Osteocyte (in vitro differentiated cells): ENCODE measurements at places on chromosomes 12 and 14.

GRCh38 chr12:56718636-56719035 is 6.5 kb downstream of the NACA start:
- DNase-seq, result no peak

DNA sequence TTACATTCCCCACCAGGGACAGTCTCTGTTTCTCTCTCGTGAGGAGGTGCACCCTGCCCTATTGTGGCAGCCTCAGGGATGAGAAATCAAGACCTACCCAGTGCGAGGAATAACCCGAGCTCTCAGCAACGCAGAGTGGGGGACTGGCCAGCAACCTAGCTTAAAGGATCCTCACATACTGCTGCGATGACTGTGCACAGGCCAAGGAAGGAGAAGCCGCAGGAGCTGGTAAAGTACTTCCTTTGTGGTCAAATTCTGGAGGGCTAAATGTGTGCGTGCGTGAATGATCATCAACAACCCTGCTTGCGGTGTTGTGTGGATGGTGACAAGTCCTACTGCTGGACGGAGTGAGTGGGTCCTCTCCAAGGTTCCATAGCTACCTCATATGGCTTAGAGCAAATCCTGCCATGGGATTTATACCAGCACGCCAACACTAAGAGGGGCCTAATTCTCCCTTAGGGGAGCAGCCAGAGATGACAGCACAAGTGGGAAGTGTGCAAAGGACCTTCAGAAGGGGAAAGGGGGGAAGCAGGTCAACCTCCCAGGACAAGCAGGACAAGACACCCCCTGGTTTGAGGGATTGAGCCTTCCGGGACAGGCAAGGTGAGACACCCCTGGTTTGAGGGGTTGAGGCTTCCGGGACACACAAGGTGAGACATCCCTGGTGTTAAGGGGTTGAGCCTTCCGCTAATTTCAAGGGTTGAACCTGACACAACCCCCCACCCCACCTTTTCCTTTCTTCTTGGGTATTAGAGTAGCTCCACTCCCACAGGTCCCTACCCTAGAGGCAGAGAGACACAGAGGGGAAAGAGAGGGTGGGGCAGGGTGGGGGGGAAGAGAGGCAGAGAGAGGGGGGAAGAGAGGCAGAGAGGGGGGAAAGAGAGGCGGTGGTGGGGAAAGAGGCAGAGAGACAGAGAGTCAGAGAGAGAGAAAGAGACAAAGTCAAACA is 58.8 kb upstream of the AP4S1 start:
- no peak for DNase-seq

GRCh38 chr12:52403561-52403960 is 2.6 kb downstream of the KRT82 start:
- no peak for DNase-seq

DNA sequence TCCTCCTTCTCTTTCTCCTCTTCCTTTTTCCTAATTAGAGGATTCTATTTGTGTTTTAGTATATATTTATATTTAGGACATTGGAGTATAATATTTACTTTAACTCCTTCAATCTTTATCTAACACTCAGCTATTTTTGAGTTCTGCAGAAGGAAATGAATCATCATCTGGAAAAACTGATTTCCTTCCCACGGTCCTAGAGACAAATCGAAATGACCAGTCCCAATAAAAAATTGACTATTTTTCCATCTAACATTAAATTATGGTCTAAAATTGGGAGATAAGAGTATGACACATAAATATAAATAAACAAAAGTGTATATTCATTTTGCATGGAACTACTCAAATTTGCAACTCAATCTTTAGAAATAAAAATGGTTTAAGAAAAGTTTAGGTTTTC is 167.4 kb downstream of the TMTC3 start:
- no peak for DNase-seq

DNA sequence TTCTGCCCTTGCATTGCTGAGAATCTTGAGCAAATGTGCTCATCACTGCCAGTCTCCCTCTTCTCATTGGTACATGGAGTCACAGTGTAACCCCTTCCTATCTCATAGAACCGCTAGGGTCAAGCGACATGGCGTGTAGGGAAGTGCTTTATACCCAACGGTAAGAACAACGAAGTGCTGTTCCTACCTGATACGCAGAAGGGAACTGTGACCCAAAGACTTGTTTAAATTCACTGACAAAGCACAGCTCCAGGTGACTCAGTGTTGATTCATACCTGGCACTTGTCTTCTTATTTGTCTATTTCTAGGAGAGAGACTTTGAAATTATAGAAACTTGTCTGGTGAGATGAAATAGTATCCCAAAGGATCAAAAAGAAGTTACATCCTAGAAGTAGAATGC is 53.7 kb downstream of the FBXL14 start:
- no peak for DNase-seq

- no peak for DNase-seq
Measured at GRCh38 chr12:96250119-96250685, 56.0 kb downstream of the ELK3 start.

DNA sequence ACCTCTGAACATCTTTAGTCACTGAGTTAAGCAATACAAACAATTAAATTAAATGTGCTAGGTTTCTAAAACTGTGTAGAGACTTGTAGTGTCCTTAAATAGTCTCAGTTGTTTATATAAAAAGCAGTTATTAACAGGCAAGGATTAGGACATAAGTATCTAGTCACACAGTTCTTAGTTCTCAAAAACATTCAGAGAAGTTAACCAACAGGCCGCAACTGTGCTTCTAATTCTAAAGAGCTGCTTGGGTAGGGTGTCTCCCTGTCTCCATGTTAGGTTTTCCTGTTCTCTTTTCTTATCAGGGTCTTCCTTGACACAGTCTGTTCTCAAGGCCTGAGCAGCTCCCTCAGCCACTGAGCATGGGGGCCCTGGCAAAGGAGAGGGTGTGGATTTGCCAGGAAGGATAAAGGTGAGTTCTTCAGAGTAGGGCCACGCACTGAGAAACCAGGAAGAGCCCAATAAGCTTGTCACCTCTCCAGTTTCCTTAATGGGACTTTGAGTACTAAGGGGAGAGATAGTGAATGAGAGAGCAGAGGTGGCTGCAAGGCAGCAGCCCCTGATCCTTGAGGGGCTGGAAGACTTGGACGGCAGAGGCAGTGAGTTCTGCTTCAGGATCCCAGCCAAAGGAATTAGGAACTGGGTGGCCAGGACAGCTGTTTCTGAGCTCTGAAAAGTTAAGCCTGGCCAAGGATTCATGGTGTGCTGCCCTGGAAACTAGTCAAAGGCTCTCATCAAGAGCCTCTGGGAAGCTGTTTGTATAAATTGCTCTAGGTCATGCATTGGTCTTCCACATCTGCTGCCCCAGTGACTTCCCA is 177.3 kb downstream of the MYRFL start:
- DNase-seq, result no peak

- DNase-seq, result no peak
Measured at GRCh38 chr14:103103461-103104388, 9.2 kb downstream of the EXOC3L4 start.

GRCh38 chr12:6444031-6444430 is 724 bp upstream of the CD27 start:
- DNase-seq, result no peak

DNA sequence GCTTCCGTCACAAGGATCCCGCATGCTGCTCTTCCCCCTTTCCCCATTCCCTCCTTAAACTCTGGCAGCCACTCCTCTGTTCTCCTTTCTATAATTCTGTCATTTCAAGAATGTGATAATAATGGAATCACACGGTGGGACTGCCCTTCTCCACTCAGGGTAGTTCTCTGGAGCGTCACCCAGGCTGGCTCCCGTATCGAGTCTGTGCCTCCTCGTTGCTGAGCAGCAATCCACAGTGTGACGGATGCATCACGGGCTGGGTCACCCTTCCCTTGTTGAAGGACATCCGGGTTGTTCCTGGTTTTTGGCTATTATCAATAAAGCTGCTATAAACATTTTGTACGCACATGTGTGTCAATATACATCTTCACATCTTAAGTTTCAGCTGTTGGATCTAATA is 5.7 kb upstream of the SYNE3 start:
- DNase-seq, result no peak

GRCh38 chr14:24262821-24263733 is at the start of gene TGM1:
Gene TGM1 (minus strand): TSS chr14:24263177. CDS start chr14:24262352, 825 bp downstream.
- no peak for DNase-seq
